ENCODE measurements at places on chromosomes 11 and 22. TPM values are rescaled to one million over a fixed set of nuclear protein-coding genes. Genes with fewer than 3 reads are reported as not detected.
A peak's percentile ranks its signal among the peaks of the same experiment; 100 is the strongest.

Gene APOA5
- total RNA-seq = 0.39 TPM

GRCh38 chr22:23772315-23772648 is 367 bp upstream of the MMP11 start:
- H3K36me3 ChIP-seq = no peaks in the 10 kb centered on the region
- no peak overlapping the region for H3K27ac ChIP-seq
- H3K27me3 ChIP-seq = no peaks in the 10 kb centered on the region
- DNase-seq = no peak

GRCh38 chr22:40036591-40037225 is 42.0 kb downstream of the FAM83F start:
- no peaks in the 10 kb centered on the region for H3K27me3 ChIP-seq
- DNase-seq = peak; percentile 52
- no peak overlapping the region for H3K4me3 ChIP-seq
- H3K4me1 ChIP-seq = no peaks in the 10 kb centered on the region

GRCh38 chr11:62601122-62601371 is 618 bp downstream of the MTA2 start:
- peaks cover 23% of the 10 kb centered on the region for H3K36me3 ChIP-seq
- peak overlapping the region; percentile 98 for H3K27ac ChIP-seq
- no peaks in the 10 kb centered on the region for H3K27me3 ChIP-seq
- H3K4me3 ChIP-seq = peak overlapping the region; percentile 76

DNA sequence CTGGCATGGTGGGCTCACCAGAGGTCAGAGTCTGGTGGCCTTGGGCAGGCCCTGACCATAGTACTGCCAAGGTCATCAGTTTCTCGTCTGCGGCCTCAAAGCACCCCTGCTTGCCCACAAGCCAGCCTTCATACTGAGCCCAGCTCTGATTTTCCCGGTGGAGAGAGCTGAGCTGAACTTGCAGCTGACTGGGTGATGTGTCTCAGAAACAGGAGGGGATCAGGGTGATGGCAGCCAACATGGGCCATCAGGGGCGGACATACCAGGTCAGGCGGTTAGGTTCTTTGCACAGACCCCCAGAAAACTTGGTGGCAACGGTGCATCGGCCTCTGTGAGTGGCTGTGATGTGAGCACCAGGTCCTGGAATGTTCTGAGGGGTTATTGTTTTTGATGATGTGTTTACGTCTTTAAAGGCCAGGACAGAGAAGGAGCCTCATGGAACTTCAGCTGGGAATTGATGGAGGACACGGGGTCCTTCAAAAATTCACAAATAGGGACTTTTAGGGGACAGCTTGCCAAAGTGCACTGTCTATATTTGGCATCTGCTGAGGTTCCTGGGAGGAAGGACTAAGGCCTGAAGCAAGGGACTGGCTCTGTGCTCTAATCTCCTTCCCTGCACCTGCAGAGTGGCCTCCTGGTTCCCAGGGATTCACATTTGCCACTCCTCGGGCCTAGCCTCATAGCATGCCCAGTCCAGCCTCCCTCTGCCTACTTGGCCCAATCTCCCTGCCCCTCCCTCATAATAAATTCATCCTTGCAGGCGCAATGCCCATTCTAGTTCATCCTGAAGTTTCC is 131.2 kb downstream of the OSBP2 start:
- H3K27me3 ChIP-seq = peaks cover 3% of the 10 kb centered on the region
- H3K27ac ChIP-seq = no peak overlapping the region
- H3K4me3 ChIP-seq = no peak overlapping the region
- H3K36me3 ChIP-seq = no peaks in the 10 kb centered on the region
- DNase-seq = no peak

Measured in Panc1 (cell line).